Thyroid gland (tissue), 4 donors: ENCODE measurements at places on chromosomes 1 and 21.

- DNase-seq = no peak
Observed at GRCh38 chr1:76374086-76374485, 299.5 kb downstream of the ST6GALNAC3 start.

GRCh38 chr1:22673486-22674409, 20.7 kb downstream of the C1QB start:
- DNase-seq = peak; percentile 38

GRCh38 chr1:100065969-100066227, 66.8 kb downstream of the SASS6 start:
- no peak for DNase-seq

- DNase-seq = no peak
Observed at GRCh38 chr1:92877081-92877711, 45.4 kb downstream of the RPL5 start.

GRCh38 chr21:17711896-17712295, 99.2 kb upstream of the BTG3 start:
- DNase-seq = no peak

GRCh38 chr1:18110968-18111367, 3.4 kb downstream of the IGSF21 start:
- DNase-seq = no peak

DNA sequence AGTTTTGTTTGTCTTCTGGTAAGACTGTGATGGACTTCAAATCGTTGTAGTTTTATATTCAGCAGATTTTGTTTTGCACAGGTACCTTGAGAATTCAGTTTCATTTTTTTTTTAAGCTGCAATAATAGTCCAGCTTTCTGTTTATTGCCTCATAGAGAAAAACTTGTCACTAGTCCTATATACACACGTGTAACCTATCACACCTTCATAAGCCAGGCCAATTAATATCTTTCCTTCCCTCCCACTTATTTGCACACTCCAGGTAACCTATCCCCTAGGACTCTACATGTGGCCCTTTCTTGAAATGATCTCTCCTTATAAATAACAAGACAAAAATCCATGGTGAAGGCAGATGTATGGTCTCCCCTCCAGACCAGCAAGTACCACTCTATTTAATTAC, 62.4 kb downstream of the SLC22A15 start:
- no peak for DNase-seq

DNA sequence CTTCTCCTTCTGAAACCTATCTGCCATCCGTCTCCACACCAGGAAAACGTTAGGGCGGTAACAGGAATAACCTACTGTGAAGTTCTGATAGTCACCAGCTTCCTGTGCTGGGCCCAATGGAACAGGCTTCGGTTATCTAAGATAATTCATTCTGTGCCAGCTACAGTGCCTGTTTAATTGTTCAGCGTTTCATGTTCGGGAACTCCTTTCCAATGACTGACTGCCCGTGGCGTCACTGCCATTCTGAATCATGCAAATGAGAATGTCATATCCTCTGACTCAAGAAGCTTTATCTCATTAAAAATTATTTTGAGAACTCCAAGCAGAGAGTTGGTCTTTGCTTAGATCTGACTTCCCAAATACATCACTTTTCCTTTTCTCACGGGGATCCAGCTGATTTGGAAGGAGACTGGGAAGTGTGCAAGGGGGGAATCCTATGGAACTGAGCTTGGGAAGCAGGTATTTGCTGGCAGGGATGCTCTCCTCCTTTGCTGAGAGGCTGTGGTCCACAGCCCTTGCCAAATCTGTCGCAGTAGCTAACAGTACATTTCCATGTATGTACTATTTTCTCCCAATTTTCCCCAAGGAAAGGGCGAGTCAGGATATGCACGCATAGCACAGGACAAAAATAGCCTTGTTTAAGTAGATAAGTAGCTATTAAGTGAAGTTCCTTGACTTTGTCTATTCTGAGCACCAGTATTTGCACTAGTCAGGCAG, 358.7 kb downstream of the LTN1 start:
- DNase-seq = no peak

GRCh38 chr1:153430561-153430960, 14.2 kb downstream of the S100A7A start:
- DNase-seq = no peak

DNA sequence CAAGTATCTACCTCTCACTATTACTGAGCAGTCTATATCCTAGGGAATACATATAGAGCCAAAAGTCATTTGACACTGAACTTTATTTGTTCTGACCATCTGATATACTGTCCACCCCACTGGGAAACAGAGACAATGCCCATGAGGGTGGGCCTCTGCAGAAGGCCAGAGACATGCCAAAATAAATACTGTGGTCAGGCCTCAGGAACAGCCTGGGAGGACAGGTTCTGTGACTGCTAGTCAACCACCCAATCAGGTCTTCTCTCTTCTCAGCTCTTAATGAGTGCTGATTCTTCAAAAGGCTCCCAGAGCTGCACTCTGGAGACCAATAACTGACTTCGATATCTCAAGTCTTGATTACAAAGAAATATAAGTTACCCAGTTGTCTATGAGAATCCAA, 5.5 kb upstream of the ANKRD35 start:
- no peak for DNase-seq

DNA sequence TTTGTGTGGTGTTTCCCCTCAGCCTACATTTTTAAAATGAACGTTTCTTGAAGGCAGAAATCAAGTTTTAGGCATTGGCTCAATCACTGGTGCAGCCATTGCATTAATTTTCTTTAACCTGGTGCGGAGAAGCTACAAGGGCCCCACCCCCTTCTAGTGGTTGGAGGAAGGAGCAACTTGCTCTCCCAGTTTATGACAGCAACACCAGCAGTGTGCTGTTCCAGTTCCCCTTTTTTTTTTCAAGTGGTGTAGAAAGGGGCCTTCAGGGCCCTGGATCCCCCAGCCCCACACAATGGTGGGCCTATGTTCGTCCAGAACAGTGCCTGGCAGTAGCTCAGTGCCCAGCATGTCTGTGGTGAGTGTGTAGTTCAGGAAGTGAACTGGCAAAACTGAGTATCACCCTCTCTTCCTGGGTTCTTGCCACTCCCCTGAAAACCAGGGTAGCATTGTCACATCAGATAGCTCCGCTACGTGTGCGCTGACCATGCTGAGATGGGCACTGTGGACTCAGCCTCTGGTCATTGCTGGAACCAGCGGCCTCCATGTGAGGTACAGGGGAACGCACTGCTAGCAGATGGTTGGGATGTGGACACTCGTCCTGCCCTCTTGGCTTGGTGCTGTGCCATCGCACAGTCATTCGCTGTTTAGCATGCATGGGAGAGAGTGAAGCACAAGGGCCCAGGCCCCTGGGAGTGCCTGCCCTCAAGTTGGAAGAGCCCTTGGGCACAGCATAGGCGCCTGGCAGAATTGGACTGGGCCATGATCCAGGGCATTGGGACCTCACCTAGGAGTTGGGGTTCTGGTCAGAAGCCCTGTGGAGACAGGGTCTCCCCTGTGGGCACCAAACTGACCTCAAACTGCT, 7.2 kb downstream of the ARF1 start:
- no peak for DNase-seq

DNA sequence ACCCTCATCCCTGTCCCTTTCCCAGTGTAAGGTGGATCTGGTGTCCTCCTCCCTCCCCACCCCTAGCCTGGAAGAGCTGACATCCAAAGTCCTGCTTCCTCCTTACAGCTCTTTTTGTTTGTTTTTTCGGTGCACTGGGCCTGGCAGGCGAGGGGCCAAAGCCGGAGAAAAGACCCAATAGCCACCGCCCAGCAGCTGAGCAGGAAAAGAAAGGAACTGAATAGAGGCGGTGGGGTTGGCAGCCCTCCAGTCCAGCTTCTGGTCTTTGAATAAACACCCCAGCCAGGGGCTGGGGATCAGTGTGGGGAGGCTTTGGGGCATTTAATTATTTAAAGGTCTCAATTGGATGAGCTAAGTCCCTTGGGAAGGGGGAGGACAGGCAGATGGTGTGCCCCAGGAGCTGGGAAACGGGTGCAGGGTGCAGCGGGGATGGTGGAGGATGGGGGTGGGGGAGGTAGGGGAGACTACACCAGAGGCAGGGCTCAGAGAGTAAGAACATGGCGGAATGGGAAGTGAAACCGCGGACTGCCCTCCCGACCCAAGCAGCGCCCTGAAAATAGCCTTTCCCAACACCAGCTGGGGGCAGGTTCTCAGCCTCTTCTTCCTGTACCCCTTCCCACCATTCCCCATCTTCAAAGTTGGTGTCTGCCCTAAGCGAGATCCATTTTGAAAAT, 20.2 kb downstream of the BTG2 start:
- peak; percentile 91 for DNase-seq

DNA sequence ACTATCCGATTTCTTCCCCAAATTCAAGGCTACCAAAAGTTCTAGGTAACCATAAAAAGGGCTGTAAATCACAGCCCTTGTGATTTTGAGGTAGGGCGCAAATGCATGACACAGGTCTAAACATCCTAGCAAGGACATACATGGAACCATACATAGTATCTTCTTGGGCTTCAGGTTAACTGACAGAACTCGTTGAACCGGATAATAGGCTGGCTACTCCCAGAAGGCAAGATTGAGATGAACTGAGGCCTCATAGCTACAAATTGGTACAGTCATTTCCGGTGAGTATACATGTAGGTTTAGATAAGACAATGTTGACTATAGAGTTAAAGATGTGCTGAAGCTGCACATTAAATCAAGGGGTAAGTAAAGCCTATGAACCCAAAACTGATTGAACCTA, 27.3 kb upstream of the TP53BP2 start:
- DNase-seq = no peak

DNA sequence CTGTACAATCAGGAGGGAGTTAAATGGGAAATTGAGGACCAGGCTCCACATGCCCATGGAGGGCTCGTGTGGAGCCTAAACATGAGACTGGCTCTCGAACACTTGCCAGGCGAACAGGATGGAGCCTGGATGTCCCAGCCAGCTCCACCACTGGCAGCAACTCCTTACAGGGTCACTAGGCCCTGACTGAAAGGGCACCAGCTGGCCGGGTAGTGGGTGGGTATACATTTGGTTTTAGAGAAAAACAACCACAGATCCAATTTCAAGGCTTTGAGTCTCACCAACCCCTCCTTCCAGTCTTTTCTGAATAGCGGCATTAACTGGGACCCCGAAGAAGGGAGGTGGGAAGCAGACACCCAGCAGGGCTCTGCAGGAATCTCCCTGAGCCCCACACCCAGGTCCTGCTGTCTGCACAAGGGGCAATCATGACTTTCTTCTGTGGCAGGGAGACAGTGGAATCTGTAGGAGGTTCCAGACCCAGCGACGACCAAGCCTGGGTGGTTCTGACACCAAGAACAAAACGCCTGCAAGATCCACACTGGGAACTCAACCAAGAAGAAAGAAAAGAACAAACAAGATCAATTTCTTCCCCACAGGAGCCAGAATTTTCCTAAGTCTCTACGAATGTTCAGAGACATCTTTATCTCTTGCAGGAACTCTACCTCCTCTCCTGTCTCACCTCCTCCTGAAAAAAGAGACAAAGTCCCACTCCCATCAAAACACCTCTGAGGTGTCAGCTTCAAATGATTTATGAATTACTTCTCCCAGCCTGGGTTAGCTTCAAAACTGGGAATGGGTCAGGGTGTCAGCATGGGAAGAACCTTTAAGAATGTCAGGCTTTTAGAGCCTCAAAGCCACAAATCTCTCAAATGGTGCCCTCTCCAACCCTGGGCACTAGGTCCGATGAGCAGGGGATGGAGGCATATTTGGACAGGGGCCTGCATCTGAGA, 26.5 kb upstream of the SRP9 start:
- DNase-seq = no peak

DNA sequence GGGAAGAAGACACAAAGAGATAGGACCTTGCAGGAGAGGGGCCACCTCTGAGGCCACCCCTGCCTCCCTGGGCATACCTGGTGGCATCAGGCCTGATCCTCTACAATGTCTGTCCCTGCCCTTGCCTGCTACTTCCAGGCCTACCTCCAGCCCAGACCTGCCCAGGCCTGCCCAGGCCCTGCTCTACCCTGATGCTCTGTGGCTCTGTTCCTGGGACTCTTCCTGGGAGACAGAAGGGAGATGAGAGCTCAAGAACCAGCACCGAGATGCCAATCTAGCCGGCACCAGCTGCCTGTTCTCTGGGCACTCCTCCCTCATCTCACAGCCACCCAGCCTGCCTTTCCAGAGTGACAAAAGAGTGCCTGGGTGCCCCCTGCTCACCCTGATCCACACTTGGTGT, 2.7 kb downstream of the CELF3 start:
- no peak for DNase-seq

GRCh38 chr1:56758794-56759193, 60.4 kb downstream of the FYB2 start:
- DNase-seq = no peak

DNA sequence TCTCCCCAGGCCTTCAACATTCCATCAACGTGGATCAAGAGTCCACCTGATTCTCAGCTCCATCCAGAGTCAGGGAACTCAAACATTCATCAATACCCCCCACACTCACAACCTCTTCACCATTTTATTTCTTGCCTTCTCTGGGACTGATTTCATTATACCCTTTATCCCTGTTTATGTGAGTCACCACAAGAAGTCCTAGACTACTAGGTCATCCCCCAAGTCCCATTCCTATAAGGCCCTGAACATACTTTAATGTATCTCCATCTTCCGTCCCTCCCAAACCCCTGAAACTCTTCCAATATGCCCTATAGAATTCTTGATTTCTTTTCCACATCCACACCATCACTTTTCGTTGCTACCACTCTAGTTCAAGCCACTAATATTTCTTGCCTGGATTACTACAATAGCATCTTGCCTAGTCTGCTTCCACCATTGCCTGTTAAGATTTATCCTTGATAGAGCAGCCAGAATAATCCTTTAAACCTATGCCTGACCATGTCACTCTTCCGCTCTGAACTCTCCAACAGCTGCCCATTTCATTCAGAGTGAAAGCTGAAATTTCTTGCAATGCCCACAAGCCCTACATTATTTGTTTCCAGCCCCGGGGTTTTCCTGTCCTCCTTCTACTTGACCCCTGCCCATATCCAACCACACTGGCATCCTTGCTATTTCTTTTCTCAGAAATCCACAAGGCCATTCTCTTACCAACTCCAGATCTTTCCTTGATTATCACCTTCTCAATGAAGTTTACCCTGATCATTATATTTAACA, 9.4 kb upstream of the SAMD13 start:
- DNase-seq = no peak

DNA sequence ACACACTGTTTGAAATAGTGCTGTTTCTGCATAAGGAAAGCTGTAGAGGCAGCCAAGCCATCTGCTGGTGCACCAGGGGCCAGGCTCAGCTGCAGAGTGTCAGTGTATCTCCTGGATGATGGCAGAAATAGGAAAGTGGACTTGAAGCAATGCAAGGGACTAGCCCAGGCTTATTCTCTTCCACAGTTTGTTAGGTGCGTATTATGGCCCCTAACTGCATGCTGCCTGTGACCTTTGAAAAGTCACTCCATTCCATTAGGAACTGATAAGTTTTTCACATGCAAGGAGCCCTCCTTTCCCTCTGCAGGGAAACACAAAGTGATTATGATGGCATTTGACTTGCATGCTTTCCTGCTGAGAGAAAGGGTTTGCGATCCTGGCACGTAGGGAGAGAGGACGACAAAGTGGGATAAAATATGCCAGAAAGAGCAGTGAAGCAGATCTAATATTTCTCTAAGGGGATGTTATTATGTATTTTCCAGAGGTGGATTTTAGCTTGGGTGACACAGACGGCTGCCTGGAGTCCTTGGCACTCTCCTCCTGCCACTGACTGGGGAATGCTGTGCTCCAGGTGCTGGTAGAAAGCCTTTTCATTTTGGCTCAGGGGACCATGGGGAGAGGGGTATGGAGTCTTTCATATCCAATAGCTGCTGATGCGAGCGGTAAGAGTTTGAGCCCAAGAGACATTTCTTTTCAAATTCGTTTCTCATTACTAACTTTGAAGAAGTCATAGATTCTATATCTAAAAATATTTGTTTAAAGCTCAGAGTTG, 402.1 kb upstream of the B3GALT2 start:
- DNase-seq = no peak

GRCh38 chr1:52416811-52417210, 12.4 kb downstream of the PRPF38A start:
- no peak for DNase-seq
